ENCODE measurements at places on chromosomes 12 and 14.

DNA sequence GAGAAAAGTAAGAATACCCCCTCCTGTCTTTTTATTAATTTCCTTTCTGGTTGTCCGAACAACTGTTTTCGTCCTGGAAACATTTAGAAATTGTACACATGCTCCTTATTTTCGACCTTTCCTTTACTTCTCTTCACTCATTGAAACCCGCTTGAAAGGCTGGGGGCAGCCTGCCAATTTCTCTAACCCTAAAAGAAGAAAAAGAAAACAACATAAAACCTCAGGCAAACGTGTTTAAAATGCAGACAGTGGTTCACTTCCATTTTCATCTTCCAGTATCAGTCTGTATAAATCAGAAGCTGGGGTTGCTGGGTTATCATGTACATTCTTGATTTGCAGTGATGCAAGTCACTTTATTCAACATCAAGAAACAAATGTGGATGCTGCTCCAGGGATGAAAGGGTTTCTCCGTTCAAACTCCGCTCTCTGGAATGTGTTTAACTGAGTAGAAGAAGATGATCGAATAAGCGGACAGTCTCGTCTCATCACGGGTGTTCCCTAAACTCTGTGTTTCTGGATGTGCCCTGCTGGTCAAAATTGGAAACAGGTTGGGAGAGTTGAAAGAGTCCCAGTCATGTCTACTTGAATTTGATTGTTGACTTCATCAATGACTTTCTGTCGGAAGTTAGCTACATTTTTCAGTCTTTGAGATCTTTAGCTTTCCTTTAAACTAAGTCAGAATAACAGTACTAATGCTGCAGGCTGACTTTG is 1042.2 kb downstream of the BCL11B start:
- DNase-seq: no peak

GRCh38 chr12:56034586-56035332 is 7.0 kb upstream of the RPS26 start:
- DNase-seq: peak; percentile 34

DNA sequence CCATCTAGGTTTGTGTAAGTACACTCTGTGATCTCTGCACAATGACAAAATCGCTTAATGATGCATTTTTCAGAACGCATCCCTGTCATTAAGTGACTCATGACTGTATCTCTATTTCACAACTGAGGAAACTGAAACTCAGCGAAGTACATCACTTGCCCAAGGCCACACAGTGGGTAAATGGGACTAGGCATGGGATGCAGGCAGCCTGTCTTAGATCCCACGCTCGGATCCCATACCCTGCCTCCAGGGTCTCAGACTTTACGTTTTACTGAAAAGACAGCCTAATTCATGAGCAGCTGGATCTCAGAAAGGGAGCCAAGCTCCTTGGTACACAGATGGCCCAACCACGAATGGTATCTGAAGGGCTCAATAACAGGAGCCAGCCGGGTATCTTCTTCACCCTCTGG is 2.4 kb upstream of the MLEC start:
- no peak for DNase-seq

DNA sequence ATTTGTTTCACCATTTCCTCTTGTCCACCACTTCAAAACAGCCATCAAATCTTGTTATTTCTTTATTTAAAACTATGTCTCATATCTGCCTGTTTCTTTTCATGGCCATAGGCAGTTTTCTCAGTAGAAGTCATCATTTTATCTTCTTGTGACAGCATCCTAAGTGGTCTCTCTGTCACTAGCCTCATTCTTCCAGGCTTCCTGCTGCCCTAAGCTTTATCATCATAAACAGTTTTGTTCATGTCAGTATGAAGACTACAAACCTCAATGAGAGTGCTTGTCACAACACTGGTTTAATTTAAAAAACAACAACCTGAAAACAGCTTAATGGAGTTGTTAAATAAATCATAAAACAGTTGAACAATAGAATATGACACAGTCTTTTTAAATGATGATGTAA is 387.8 kb upstream of the RPL10L start:
- DNase-seq: no peak

DNA sequence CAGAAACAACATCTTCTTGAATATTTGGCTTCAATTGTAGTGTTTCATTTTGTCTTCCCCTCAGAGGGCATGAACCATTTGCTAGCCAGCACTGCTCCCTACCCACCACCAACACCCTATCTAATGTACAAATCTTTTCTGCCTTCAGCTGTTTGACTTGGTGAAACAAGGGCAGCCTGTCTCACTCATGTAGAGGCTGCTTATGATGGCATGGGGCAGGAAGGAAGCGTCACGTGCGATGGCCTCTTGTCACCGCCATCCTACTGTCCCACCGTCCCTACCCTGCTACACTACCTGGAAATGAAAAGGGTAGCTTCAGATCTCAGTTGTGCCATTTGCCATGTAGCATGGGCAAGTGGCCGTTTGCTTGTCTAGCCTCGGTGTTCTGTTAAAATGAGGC is 29.9 kb upstream of the LRTM2 start:
- no peak for DNase-seq

DNA sequence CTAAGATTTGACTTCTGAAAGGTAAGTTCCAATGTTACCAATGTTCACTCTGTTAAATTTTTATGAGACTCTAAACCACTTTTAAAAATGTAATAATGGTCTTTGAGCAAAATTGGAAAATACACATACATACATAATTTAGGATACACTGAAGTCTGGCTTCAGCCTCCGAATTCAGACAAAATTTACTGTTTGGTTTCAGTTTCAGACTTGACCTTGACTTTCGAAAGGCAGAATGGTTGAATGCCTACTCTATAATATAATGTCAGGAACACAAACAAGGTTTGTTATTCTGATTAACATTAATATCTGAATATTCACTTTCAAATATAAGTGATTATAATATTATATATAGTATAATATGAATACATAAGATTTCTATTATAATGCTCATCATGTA is 74.1 kb upstream of the KRAS start:
- no peak for DNase-seq

DNA sequence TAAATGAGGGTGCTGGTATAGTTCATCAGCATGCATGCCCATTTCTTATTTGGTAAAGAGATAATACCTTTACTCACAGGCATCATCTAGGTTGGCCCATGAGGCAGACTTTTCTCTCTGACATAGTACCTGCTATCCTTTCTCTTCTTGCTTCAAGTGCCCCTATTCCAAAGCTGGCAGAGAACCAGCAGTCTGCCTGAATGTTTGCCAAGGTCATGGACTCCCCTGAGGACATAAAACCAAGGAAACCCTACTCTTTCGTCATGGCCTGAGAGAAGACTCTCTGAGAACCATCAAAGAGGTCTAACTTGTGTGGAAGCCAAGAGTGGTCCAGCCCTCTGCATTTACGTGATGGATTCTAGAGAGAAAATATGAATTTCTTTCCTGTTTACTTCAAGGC is 11.9 kb downstream of the PPP1R36 start:
- DNase-seq: no peak

DNA sequence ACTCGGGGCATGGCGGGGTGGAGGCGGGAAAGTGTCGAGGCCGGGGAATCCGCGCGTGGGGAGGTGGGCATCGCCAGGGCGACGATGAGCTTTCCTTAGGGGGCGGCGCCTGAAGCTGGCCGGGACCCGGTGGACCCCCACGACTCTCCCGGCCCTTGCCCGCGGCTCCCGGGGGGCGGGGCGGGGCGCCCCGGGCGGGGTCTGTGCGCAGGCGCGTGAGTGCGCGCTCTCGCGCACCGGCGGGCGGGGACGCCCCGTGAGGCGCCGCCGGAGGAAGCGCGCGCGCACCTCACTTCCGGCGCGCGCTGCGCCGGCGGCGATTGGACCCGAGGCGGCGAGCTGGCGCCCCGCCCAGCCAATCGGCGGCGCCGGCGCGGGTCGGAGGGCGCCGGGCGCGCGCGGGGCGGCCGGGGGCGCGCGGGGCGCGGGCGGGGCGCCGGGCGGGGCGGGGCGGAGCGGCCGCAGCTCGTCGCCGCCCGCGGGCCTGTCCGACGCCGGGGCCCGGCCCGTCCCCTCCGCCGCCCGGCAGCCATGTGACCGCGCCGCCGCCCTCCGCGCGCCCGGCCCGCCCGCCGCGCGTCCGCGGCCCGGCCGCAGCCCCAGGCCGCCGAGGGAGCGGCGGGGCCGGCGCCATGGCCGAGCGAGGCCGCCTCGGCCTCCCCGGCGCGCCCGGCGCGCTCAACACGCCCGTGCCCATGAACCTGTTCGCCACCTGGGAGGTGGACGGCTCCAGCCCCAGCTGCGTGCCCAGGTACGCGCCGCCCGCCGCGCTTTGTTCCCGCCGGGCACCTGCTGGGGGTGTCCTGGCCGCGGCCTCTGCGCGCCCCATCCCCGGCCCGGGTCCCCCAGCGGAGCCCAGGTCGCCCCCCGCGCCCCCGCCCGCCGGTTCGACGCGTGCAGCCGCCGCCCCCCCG is at the start of gene PACS2:
PACS2 (plus strand) TSS at position 462 of the 914 bp plus-strand sequence; CDS start at position 633, 171 bp downstream.
- DNase-seq: peak; percentile 70

- DNase-seq: no peak
These were observed at the start of gene ADAM21 for GRCh38 chr14:70451874-70452273. ADAM21 (plus strand) TSS chr14:70452174; CDS start chr14:70457500, 5,326 bp downstream.

DNA sequence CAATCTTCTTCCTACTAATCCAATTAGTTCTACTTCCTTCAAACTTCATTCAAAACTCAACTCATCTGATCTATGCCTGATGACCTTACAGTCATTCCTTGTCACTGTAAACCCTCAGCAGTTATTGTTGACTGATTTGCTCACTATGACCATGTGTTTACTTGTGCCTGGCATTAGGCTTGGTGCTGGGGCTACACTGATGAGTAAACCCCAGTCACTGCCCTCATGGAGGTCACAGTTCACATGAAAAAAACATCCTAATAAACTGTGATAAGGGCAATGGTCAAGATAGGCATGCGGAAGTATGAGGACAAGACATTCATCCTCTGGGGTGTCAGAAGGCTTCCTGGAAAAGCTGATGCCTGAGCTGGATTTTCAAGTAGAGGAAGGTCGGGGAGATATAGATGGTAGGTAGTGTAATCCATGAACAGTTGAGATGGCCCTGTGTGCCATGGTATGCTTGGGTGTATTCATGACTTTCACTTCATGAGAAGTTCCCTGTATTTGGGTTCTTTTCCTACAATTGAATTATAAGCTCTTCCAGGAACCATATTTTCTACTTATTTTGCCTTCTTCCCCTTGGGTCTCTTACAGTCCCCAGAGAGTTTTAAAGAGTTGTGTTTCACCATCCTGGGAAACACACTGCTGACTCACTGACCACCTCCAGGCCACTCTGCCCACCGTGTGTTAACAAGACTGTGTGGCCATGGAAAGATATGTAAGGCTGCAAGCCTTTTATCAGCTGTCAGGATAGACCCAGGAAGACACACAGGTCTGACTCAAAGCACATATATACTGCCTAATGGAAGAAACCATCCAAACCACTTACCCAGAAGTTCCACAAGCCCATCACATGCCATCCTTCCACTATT is 38.7 kb upstream of the DUSP6 start:
- DNase-seq: no peak

DNA sequence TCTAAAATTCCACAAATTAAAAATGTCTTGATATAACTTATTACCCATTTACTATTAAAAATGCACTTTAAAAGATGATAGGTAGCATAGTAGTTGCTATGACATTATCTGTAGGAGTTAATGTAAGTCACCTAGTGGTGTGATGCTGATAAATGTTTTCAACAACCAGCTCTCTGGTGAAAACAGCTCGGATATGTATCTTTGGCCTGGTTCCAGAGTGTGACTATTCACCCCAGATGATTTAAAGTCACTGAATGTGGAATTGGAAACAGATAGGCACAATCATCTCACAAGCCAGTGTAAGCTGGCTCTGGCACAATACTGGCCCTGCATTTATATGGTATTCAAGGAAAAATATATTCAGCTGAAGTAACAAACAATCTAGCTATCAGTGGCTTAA is 9.2 kb upstream of the CCDC196 start:
- no peak for DNase-seq

GRCh38 chr14:54275997-54276725 is 120.6 kb upstream of the CDKN3 start:
- no peak for DNase-seq

- DNase-seq: peak; percentile 30
These were observed 30.2 kb upstream of the CIPC start for GRCh38 chr14:77067632-77068516.

DNA sequence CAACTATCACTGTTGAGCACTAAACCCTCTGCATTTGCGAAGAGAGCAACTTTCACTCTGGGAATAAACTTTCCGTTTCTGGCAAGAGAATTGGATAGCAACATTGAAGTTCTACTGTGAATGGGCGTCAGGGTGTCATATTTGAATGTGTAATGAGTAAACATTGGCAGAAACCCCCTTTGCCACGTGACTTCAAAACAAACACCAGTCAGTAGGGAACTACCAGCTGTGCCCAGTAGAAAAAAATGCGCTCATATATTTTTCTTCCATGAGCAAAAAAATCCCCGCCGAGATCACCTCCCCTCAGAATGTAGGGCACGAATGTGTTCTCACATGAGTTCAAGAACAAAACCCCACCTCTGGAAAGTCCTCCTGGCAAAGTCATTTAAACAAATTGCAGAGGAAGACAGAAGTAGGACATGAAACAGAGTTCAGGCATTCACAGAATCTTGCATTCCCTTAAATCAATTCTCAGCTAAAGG is 80.6 kb downstream of the BTG1 start:
- no peak for DNase-seq

GRCh38 chr14:94031883-94032279 is 5.7 kb downstream of the OTUB2 start:
- no peak for DNase-seq

DNA sequence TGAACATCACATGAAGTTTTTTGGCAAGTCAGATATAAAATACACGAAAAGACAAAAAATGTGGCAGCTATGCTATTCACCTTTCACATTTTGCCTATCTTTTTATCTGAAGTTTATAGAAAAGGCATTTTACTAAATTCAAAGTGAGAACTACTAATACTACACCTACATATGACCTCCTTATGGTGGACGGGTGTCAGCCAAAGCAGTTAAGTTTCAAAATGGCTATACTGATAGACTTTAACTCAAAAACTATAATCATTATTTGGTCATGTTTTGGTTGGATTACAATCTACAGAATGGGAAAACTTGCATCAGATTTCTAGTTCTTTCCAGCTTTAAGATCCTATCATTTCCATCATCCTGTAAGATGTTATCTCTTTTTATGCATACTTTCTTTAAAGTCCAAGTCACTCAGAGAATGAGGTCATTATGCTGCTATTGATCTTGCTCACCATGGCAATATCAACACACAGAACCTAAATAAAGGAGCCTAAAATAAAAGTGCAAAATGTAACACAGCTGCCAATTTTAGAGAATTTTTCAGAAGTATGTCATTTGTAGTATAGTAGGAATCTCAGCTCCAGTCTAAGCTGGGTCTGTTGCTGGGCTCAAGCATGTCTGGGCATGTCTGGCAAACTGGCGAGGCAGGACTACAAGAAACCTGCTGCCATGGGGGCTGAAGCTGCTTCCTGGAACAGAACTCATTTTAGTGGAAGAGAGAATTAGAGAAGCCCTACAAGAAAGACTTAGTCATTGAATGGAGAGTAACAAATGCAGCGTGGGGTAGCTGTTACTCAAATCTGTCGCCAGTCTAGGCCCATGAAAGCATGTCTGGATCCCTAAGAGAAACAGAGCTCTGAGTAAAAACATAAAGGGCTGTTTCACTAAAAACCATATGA is 7.6 kb upstream of the AEBP2 start:
- DNase-seq: peak; percentile 15
